Thyroid gland (tissue), 4 donors: ENCODE measurements at places on chromosomes 12 and 14.
A peak's percentile ranks its signal among the peaks of the same experiment; 100 is the strongest.

- no peaks in the 10 kb centered on the region for H3K27me3 ChIP-seq
- no peak for DNase-seq
- no peaks in the 10 kb centered on the region for H3K4me1 ChIP-seq
- no peak overlapping the region for H3K27ac ChIP-seq
Measured at GRCh38 chr12:91877456-91878235, 268.0 kb downstream of the BTG1 start.

GRCh38 chr12:108666401-108666881 lies 32.7 kb upstream of the SELPLG start:
- H3K27me3 ChIP-seq: no peaks in the 10 kb centered on the region
- H3K36me3 ChIP-seq: no peaks in the 10 kb centered on the region
- no peak overlapping the region for H3K4me3 ChIP-seq
- H3K4me1 ChIP-seq: peaks cover 14% of the 10 kb centered on the region
- peak overlapping the region; percentile 41 for H3K27ac ChIP-seq

- H3K36me3 ChIP-seq: peaks cover 5% of the 10 kb centered on the region
- H3K27me3 ChIP-seq: no peaks in the 10 kb centered on the region
- H3K4me1 ChIP-seq: peaks cover 15% of the 10 kb centered on the region
Measured at GRCh38 chr12:57611108-57611826, at the start of gene ARHGEF25. TSS of gene ARHGEF25 (plus strand) at chr12:57611435. CDS start at chr12:57611895, 460 bp downstream.

GRCh38 chr14:20873370-20874177 lies 17.6 kb upstream of the RNASE3 start:
- no peak overlapping the region for H3K27ac ChIP-seq
- no peaks in the 10 kb centered on the region for H3K36me3 ChIP-seq
- H3K4me1 ChIP-seq: no peaks in the 10 kb centered on the region
- DNase-seq: peak; percentile 73

DNA sequence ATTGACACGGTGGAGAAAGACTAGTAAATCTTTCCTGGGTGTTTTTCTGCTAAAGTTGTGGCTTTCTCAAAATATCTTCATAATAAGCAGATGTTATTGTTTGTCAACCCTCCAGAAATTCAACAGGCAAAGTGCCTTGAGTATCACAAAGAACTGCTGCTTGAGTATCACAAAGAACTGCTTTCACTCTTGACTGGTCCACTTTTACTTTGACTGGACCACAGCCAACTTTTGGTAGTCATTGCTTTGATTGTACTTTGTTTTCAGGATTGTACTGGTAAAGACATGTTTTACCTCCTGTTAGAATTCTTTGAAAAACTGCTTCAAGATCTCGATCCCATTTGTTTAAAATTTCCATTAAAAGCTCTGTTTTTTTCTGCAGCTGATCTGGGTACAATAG lies 62.6 kb downstream of the PDZRN4 start:
- peak; percentile 53 for DNase-seq
- no peaks in the 10 kb centered on the region for H3K36me3 ChIP-seq
- H3K4me1 ChIP-seq: no peaks in the 10 kb centered on the region
- no peak overlapping the region for H3K4me3 ChIP-seq
- H3K27me3 ChIP-seq: no peaks in the 10 kb centered on the region
